ENCODE measurements at places on chromosomes 16 and 17. TPM values are rescaled to one million over a fixed set of nuclear protein-coding genes. Genes with fewer than 3 reads are reported as not detected.

- peak overlapping the region; percentile 72 for H3K4me3 ChIP-seq
- no peaks in the 10 kb centered on the region for H3K36me3 ChIP-seq
- H3K27ac ChIP-seq, result peak overlapping the region; percentile 96
- peaks cover 6% of the 10 kb centered on the region for H3K4me1 ChIP-seq
These were observed 1.0 kb downstream of the WSB1 start for GRCh38 chr17:27294689-27295630.

- no peaks in the 10 kb centered on the region for H3K36me3 ChIP-seq
- H3K4me3 ChIP-seq, result no peak overlapping the region
- no peaks in the 10 kb centered on the region for H3K27me3 ChIP-seq
- no peaks in the 10 kb centered on the region for H3K4me1 ChIP-seq
- DNase-seq, result no peak
These were observed 107.9 kb downstream of the WSCD1 start for GRCh38 chr17:6177941-6178694.

DNA sequence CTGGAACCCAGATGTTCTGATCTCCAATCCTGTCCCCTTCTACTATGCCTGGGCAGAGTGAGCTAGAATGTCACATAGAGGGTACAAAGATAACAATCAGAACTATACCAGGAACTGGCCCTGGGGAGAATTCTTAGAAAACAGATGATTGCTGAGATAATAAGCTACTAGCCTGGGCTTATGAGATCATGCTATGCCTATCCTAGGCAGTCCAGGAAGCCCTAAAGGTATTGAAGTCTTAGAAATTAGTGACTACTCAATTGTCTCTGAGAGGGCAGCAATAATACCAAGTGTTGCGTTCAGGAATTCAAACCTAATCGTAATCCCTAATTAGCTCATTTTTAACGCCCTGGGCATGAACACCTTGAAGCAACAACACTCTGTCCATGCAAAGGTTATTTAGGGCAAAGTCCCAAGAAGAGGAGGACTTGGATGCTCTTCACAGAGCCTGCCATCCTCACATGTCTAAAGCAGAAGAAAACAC is 77.1 kb downstream of the MMD start:
- no peaks in the 10 kb centered on the region for H3K4me1 ChIP-seq
- no peak overlapping the region for H3K4me3 ChIP-seq
- no peaks in the 10 kb centered on the region for H3K27me3 ChIP-seq
- DNase-seq, result no peak

GRCh38 chr17:56206351-56206750 is 53.1 kb downstream of the ANKFN1 start:
- H3K4me3 ChIP-seq, result no peak overlapping the region
- no peak overlapping the region for H3K27ac ChIP-seq

GRCh38 chr17:40417258-40417608 is 463 bp downstream of the TOP2A start:
- H3K27ac ChIP-seq, result no peak overlapping the region
- no peak for DNase-seq
- H3K4me1 ChIP-seq, result no peaks in the 10 kb centered on the region
- H3K36me3 ChIP-seq, result no peaks in the 10 kb centered on the region

DNA sequence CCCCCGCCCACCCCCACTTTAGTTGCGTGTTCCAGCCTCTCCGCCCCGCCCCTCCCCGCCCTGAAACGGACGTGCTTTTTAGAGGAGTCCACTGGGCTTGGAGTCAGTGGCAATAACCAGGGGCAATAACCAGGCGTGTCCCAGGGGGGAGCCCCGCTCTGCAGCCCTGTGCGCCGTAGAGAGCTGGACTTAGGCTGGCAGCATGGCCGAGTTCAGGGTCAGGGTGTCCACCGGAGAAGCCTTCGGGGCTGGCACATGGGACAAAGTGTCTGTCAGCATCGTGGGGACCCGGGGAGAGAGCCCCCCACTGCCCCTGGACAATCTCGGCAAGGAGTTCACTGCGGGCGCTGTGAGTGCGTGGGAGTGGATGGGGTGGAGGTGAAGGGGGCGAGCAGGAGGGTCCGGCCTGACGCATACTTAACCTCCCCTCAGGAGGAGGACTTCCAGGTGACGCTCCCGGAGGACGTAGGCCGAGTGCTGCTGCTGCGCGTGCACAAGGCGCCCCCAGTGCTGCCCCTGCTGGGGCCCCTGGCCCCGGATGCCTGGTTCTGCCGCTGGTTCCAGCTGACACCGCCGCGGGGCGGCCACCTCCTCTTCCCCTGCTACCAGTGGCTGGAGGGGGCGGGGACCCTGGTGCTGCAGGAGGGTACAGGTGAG is at the start of gene ALOX15B:
Gene ALOX15B, plus strand, starts transcription at position 106 of the 657 bp plus-strand sequence. Its CDS starts 97 bp downstream, at position 203.
- no peak for DNase-seq
- H3K27me3 ChIP-seq, result no peaks in the 10 kb centered on the region
- H3K27ac ChIP-seq, result no peak within 1 kb of the TSS
- no peak within 1 kb of the TSS for H3K4me3 ChIP-seq
- no peaks in the 10 kb centered on the region for H3K4me1 ChIP-seq

GRCh38 chr17:29212681-29213121 is 32.5 kb upstream of the MYO18A start:
- H3K4me1 ChIP-seq, result no peaks in the 10 kb centered on the region
- H3K36me3 ChIP-seq, result no peaks in the 10 kb centered on the region
- no peak overlapping the region for H3K4me3 ChIP-seq
- no peak overlapping the region for H3K27ac ChIP-seq

DNA sequence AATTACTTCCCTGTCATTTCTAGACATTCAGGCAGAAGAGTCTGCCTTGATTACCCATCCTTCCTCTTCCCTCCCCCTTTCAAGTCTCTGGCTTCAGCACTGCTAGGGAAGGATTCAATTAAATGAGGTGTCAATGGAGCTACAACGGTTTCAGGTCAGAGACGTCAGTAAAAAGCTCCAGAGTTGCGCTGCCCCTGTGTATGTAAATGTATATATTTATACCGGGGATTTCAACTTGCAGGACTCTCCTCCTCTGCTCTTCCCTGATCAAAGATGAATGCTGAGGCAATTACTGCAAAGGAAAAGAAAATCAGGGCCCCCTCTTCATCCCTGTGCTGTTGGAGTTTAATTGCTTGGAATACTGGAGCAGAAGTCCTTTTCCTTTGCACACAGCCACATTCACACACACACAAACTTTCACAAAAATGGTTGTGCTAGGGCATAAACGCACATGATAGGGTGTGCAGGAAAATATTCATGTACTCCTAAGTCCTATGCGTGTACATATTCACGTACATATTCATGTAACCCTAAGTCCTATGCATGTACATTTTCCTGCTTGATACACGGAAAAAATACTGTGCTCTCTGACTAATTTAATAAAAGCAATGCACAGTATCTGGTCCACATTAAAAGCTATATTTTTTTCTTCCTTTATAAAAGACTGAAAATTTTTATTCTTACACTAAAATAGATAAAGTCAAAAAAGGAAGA is 129.7 kb upstream of the PMFBP1 start:
- no peaks in the 10 kb centered on the region for H3K4me1 ChIP-seq
- no peak overlapping the region for H3K4me3 ChIP-seq
- no peak for DNase-seq

DNA sequence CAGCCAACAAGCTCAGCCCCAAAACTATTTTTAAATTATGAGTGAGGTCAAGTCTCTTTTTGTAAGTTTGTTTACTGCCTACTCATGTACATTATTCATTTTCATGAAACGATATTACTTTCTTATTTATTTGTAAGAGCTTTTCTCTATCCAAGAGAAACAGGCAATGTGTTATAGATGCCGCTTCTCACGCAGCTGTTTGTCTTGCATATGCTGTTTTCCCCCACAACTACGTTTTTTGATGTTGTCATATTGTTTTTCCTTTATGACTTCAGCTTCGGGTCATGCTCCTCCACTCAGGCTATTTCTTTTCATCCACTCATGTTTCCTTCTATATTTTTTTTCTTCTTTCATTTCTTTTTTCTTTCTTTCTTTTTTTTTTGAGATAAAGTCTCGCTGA is 20.0 kb downstream of the ITGAE start:
- H3K36me3 ChIP-seq, result no peaks in the 10 kb centered on the region
- no peaks in the 10 kb centered on the region for H3K27me3 ChIP-seq
- H3K4me1 ChIP-seq, result no peaks in the 10 kb centered on the region
- H3K27ac ChIP-seq, result no peak overlapping the region
- no peak for DNase-seq

GRCh38 chr17:16962804-16963203 is 9.1 kb downstream of the TNFRSF13B start:
- no peaks in the 10 kb centered on the region for H3K36me3 ChIP-seq
- no peak for DNase-seq
- H3K4me3 ChIP-seq, result no peak overlapping the region
- peaks cover 6% of the 10 kb centered on the region for H3K4me1 ChIP-seq
- no peaks in the 10 kb centered on the region for H3K27me3 ChIP-seq
- no peak overlapping the region for H3K27ac ChIP-seq

DNA sequence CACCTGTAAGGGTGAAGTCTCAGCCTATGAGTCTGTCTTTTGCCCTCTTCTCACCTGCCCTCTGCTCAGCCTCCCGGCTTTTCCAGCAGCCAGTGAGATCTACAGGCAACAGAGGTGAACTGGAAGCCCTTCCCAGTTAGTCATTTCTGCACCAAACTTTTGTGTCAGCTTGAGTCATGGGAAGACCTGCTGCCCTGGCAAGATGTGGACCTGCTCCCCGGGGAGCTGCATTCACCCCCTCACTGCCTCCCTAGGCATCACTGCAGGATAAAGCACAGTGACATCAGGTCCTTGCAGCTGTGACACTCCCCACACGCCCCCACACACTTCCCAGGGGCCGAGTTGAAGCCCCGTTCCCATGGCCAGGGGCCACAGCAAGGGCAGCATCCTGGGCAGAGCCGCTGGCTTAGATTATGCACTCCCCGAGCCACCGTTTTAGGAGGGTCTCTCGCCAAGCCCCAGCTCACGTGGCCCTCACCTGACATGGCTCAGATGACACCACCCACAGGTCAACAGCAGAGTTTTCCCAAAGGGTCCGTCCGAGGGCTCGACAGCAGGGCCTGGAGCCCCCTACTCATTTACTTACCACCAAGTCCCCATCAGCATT is 6.5 kb upstream of the ABR start:
- no peak overlapping the region for H3K27ac ChIP-seq
- H3K36me3 ChIP-seq, result no peaks in the 10 kb centered on the region
- peaks cover 6% of the 10 kb centered on the region for H3K4me1 ChIP-seq
- H3K27me3 ChIP-seq, result no peaks in the 10 kb centered on the region
- DNase-seq, result no peak

DNA sequence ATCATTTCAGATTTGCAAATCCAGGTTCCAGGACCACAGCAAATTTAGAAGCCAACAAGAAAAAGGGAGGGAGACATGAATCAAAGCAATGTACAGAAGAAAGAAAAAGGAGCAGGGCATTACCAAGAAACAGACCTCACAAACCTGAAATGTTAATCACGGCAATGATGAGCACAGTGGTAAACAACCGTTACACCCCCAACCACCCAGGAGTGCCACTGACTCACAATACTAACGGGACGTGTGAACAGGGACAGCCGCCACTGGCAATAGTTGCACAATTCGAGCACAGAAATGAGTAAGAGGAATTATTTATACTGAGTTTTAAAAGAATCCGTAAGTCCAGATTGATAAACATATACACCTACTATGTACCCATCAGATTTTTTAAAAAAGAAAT is 13.8 kb downstream of the USP22 start:
- H3K4me1 ChIP-seq, result peaks cover 24% of the 10 kb centered on the region
- no peak for DNase-seq
- H3K4me3 ChIP-seq, result no peak overlapping the region
- H3K27ac ChIP-seq, result no peak overlapping the region
- H3K27me3 ChIP-seq, result no peaks in the 10 kb centered on the region

- no peaks in the 10 kb centered on the region for H3K27me3 ChIP-seq
- DNase-seq, result no peak
- H3K36me3 ChIP-seq, result no peaks in the 10 kb centered on the region
- H3K4me1 ChIP-seq, result no peaks in the 10 kb centered on the region
These were observed 402.2 kb downstream of the XYLT1 start for GRCh38 chr16:17068524-17068923.

GRCh38 chr16:56424791-56425438 is 430 bp downstream of the AMFR start:
- H3K36me3 ChIP-seq, result no peaks in the 10 kb centered on the region
- no peaks in the 10 kb centered on the region for H3K27me3 ChIP-seq
- peaks cover 23% of the 10 kb centered on the region for H3K4me1 ChIP-seq
- H3K27ac ChIP-seq, result peak overlapping the region; percentile 70
- peak overlapping the region; percentile 98 for H3K4me3 ChIP-seq
- peak; percentile 63 for DNase-seq

- no peak for DNase-seq
- H3K4me1 ChIP-seq, result no peaks in the 10 kb centered on the region
- H3K27me3 ChIP-seq, result no peaks in the 10 kb centered on the region
- peaks cover 11% of the 10 kb centered on the region for H3K36me3 ChIP-seq
- no peak overlapping the region for H3K4me3 ChIP-seq
- H3K27ac ChIP-seq, result no peak overlapping the region
These were observed 1.8 kb upstream of the NECAB2 start for GRCh38 chr16:83966153-83966696.

DNA sequence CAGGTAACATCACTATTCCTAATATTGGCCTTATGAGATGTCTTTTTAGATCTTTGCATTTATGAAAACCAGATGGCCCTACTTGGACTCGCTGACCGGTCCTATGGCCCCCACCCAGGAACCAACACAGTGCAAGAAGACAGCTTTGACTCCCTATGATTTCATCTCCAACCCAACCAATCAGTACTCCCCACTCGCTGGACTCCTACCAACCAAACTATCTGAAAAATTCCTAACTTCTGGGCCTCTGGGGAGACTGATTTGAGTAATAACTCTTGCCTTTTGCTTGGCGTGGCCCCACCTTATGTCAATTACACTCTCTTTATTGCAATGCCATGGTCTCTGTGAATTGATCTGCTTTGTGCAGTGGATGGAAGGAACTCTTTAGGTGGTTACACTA is 828.9 kb downstream of the CDH11 start:
- H3K4me3 ChIP-seq, result no peak overlapping the region
- H3K27me3 ChIP-seq, result no peaks in the 10 kb centered on the region
- no peak for DNase-seq
- no peak overlapping the region for H3K27ac ChIP-seq

DNA sequence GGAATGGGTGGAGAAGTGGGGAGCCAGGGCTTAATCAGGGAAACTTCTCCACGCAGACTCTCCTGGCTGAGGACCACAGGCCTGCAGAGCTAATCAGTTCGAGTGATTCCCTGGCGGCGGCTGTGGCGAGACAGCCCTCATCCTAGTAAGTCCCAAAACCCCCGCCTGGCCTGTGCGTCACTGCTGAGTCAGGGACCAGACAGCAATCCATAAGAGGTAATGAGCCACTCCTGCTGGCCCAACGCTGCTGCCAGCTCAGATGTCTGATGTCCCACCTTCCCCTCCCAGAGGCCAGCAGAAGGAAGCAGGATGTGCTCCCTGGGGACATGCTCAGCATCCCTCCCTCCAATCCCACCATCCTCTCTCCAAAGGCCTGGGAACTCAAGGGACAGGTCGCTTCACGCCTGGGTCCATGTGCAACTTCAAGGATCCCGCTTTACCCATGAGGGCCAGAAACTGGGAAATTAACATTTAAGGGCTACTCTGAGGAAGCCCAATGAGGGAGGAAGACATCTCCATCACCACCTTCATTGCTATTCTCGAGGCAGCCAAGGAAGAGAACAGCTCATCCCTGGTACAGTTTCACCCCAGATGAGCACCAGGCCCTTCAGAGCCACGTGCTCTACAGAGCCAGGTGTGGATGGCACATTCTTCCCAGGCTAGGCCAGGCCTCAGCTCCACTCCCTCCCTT is 7.9 kb downstream of the ACLY start:
- H3K27me3 ChIP-seq, result no peaks in the 10 kb centered on the region
- peaks cover 7% of the 10 kb centered on the region for H3K36me3 ChIP-seq
- no peak overlapping the region for H3K4me3 ChIP-seq

The JUP gene
- 37.2 TPM for total RNA-seq

The SECTM1 gene
- total RNA-seq, result 1.0 TPM

The GP2 gene
- 38,505 TPM for total RNA-seq

The COPZ2 gene
- total RNA-seq, result 6.3 TPM

The KCNJ16 gene
- total RNA-seq, result 29.2 TPM

The LPO gene
- total RNA-seq, result not detected

Measured in pancreas (tissue), 10 donors.